Epithelial cell of proximal tubule (primary cell): ENCODE measurements at places on chromosomes 2 and 18.

DNA sequence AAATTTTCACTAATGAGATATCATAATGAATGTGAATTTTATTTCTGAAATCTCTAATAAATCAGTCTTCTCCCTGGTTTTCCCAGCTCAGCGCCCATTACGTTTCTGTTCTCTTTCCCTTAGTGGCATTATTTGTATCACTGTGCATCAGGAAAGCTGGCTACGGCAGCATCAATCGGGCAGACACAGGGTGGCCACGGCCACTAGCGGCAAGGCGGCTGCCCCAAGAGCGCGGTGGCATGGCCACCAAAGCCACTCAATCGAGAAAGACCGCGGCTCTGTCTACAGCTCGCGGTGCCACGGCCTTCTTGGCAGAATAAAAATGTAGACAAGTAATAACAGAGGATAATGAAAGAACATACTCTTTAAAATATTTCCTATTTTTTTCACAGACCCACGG, 168.0 kb downstream of the RPIA start:
- no peak for DNase-seq

DNA sequence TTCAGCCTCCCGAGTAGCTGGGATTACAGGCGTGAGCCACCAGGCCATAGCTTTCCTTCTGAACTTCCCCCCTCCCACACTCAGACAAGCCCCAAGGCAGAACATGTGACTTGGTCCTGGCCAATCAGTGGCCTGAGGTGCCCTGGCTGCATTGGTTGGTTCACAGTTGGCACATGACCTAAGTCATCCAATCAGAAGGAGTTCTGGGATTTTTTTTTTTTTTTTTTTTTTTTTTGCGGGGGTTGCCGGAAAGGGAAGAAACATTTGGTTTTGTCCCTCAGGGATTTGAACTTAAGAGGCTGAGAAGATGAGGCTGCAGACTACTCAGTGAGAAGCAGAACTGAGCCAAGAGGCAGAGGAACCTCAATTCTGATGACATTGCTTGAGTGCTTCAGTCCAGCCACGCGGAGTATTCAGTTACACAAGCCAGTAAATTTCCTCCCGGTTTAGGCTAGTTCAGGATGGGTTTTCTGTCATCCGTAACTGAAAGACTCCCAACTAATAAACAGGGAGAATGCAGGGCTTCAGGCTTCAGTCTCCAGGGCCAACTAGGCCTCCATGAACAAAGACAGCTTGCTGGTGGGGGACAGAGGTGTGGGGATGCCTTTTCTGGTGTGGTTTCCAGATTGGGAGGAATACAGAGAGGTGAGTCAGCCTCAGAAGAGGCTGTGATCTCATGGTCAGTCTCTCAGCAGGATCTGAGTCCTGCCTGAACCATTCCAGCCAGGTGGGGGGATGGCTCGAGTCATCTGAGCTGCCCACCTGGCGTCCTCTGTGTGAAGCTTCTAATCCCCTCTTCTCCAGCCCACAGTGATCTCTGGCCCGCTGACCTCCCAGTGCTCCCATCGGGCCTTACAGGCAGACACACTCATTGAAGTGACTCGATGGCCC, 9.2 kb downstream of the PTMA start:
- no peak for DNase-seq

GRCh38 chr2:172772633-172773032, 37.0 kb downstream of the RAPGEF4 start:
- DNase-seq: peak; percentile 10

- no peak for DNase-seq
These were observed 89.3 kb downstream of the MBD2 start for GRCh38 chr18:54135216-54135615.

DNA sequence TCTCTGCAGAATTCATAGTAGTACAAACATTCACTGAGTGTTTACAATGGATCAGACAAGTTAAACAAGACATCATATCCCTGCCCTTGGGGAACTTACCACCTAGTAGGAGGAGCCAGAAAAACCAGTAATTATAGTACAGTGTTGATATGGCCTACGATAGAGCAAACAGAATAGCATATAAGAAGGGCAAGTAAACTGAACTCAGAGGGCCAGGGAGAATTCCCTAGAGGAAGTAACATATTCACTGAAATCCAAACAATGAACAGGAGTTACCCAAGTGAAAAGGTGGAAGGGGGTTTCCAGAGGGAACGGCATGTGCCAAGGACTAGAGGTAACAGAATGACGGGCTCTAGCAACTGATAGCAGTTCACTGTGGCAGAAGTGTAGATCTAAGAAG, 34.1 kb downstream of the NHEJ1 start:
- peak; percentile 77 for DNase-seq

GRCh38 chr18:11995445-11996189, 14.3 kb downstream of the IMPA2 start:
- no peak for DNase-seq
